ENCODE measurements at places on chromosomes 5 and 9.
A peak's percentile ranks its signal among the peaks of the same experiment; 100 is the strongest.

DNA sequence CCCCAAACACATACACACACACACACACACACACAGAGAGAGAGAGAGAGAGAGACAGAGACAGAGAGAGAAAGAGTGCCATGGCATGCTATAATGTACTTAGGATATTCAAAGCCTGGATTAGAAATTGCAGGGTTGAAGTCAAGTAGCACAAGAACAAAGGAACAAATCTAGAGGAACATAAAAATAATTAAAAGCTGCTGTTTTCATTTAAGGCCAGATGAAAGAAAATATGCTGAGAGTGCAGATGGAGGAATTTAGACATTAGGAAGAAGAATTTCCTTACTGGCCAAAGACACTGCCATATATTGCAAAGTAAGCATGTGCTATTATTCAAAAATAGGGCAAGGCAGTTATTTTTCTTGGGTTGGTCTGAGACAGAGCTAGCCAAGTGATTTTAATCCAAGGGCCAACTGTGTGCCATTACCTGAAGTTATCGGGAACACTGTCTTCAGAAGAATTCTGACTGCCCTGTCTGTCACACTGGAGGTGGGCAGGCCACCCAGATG, 31.7 kb downstream of the HSD17B3 start:
- DNase-seq = no peak

DNA sequence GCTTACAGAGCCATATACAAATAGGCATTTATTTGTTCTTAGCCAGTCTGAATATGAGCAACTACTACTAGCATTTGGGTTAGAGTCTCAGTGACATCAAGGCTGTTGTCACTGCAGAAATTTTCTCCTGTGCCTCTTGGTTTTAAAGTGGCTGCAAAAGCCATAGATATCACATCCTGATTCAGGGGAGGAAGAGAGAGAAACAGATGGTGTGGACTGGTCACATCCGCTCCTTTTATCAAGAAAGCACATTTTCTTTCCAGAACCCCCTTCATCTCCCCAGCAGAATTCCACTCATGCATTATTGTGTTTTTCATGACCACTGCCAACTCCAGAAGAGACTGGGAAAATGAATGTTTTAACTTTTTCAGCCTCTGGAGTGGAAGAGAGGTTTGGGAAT, 69.8 kb downstream of the PTTG1 start:
- no peak for DNase-seq

GRCh38 chr9:9799287-9799686, 813.5 kb downstream of the PTPRD start:
- no peak for DNase-seq

DNA sequence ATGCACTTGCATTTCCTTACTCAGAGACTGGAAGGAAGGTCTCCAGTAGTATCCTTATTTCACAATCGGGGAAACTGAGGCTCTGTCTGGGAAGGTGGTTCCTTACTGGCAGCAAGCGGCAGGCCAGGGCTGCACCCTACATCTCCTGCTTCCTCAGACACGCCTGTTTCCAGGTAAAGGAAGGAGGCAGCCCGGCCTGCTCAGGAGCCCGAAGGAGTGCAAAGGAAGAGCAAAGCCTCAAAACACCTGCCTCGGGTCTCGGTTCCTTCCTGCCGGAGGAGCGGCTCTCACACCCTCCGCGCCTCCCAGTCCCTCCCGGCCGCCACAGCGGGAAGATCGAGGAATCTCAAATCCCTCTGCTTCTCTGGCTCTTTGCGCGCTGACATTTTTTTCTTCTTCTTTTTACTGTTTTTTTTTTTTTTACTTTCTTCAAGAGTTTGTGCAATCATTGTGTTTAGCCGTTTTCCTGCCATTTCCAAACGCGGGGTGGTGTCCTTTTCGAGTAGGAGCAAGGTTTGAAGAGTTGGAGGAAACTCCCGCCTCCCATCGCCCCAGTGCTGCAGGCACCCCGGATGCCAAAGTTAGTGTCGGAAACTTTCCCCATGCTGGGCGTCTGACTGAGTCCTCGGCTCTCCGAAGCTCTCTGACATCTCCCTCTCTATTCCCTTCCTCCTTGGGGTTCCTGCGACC, 1.0 kb downstream of the GGTA1 start:
- DNase-seq = no peak

- no peak for DNase-seq
These were observed at the start of gene ANKRD18A for GRCh38 chr9:38620483-38621433. Gene ANKRD18A (minus strand): TSS chr9:38620596. CDS start chr9:38620285, 311 bp downstream.

- no peak for DNase-seq
These were observed 69.9 kb upstream of the OR2K2 start for GRCh38 chr9:111399772-111400563.

DNA sequence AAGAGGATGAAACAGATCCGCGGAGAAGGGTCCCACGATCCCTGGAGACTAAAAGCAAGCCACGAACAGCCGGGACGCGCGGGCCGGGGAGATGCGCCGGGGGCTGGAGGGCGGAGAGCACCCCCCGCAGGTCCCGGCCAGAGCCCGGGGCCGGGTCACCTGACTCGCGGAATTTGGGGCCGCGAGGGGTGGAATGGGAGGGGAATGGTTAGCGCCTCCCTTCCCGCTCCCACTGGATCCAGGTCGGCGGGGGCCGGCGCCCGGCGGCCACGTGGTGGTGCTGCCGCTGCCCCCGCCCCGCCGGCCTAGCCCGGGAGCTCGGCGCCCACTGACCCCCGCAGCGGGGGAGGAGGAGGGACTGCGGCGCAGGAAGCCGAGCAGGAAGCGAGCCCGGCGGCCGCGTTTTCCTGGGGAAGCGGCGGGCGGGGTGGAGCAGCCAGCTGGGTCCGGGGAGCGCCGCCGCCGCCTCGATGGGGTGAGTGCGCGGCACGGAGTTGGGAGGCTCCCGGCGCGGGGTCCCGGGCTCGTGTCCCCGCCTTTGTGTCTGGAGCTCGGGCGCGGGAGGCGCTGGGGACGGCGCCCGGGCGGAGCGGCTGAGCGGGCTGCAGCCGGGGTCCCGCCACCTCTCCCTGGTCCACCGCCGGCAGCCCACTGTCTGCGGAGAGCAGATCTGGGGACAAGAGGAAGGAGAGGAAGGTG, at the start of gene RAI14:
Gene RAI14 (plus strand): TSS at position 328 of the 699 bp plus-strand sequence. CDS start 30,592 bp downstream, outside the sequence.
- DNase-seq = no peak

- DNase-seq = no peak
These were observed 31.7 kb upstream of the IRX2 start for GRCh38 chr5:2783223-2783622.

DNA sequence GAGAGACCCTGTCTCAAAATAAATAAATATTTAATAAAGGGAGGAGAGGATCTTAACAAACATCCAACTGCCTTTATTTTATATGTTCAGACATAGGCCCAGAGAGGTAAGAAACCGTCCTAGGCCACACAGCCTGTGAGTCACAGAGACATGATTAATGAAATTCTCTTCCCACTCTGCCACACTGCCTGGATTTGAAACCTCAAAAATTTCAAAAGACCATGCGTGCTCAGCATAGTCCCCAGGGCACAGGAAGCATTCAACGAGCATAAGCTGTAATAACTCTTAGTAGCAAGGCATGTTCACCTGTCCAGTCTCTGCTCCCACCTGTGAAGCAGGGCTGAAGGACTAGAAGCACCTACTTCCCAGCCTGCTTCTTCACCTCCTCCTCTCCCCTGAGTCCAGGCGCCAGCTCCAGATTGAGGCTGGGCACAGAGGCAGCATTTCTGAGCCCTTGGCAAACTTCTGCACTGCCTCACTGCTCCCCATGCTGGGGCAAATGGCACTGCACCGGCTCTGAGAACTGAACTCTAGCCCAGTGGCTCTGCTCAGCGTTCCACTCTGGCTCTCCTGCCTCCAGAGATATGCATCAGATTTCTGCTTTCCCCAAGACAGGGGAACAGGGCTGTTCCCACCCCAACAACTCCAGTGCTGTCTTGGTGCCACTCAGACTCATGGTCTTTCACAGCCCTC, 1.1 kb downstream of the FAT2 start:
- DNase-seq = no peak

- peak; percentile 4 for DNase-seq
These were observed 150.1 kb downstream of the OSTF1 start for GRCh38 chr9:75238311-75238976.

- no peak for DNase-seq
These were observed 727 bp upstream of the DNAJA1 start for GRCh38 chr9:33024126-33024965.

- no peak for DNase-seq
These were observed 529.3 kb downstream of the DMRTA1 start for GRCh38 chr9:22975951-22976350.

DNA sequence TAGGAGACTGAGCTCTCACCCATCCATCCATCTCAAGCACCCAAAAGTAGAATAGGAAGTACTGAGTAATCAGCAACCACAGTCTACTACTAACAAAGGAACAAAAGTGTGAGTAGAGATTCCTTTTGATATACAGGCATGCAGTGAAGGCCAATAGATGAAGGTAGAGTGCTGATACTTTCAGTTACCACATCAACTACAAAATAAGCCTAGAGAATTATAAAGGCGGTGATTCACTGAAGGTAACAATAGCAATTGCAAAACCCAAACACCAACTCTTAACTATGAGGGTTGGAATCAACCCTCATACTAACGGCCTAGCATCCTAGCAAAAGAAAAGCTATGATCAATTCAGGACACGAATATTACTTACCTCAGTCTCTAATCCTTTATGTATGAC, 992.6 kb downstream of the DNAH5 start:
- no peak for DNase-seq

DNA sequence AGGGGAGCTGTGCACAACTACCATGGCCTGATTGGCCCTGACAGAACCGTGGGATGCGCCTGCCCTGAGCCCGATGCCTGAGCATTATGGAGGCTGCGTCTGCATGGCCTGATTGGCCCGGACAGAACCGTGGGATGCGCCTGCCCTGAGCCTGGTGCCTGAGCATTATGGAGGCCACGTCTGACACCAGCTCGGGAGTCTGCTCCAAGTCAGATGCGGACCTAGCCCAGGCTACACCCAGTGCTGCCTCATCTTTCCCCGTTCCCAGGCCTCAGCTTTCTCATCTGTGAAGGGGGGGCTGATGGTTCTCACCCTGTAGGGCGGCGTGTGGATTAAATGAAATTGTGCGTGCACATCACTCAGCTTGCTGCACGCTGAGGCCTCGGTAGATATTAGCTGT, 7.3 kb downstream of the CEP72 start:
- DNase-seq = no peak

GRCh38 chr9:109730228-109730627, 49.8 kb upstream of the PALM2AKAP2 start:
- no peak for DNase-seq

DNA sequence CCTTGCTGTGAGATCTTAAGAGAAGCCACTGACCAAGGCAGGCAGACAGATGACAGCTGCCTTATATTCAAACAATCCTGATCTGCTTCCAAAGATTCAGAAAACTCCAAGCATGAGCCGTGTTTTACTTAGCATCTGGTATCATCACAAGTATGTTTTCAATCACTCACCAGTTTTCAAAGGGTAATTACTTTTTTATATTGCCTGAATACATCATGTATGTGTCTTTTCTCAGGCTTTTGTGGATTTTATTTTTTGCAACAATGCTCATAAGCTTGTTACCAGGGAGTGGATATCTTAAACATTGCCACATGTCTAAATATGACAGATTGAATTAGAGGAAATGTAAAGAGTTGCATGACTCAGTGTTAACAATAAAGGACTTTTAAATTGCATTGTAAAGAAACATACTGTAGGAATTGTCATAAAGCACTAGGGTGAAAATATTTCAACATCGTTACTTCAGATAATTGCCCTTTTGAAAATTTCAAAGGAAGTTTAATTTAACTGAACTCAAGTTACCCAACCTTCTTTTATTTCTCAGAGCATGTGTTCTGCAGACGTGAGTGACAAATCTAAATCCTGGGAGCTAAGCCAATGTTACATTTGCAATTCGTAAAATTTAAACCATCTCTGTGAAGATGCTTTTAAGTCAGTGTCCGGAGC, 326.1 kb downstream of the PLK2 start:
- no peak for DNase-seq

GRCh38 chr5:3324421-3325101, 271.1 kb upstream of the IRX1 start:
- DNase-seq = no peak

DNA sequence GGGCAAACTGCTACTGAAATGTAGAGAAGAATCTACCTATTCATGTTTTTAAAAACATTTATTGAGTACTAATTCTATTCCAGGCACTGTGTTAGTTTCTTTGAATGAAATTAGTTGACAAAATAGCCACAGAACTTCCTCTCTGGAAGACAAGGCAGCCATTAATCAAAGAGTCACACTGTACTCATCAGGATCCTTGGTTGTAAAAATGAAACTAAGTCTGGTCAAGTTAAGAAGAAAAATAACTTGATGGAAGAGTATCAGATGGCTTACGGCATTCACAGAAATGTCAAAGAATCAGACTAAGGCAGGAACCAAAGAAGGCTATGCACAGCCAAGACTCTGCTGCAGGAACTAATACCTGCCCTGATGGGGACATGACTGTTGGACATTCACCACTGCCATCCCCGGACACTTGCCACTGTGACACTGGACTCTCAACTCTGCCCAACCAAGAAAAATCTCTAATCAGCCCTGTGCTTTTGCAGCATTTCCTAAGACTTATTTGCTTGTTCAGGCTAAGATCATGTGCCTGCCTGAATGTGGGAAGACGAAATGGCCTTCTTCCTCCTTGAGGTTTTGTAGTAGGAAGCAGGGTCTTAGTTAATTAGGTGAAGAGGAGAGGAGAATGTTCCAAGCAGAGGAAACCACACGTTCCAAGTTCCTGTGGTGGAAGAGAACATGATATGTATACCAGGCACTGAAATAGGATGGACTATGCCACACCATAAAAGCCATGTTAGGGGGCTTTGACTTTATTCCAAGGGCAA, 23.3 kb upstream of the NDUFB6 start:
- no peak for DNase-seq

- no peak for DNase-seq
These were observed 19.0 kb downstream of the HNRNPK start for GRCh38 chr9:83960991-83961390.

DNA sequence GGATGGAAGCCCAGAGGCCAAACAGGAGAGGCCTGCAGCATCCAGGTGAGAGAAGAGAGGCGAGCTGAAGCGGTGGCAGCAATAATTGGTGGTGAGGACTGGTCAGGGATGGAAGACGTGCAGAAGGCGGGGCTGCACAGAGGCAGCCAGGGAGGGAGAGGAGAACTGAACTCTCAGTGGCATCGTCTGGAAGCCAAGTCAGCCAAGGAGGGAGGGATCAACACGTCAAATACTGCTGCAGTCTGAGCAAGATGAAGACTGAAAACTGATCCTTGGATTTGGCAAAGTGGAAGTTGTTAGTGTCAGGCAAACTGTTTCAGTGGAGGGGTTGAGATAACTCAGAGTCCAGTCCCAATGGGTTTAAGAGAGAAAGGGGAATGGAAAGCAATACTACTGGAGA, 145.4 kb downstream of the CDK5RAP2 start:
- no peak for DNase-seq

- DNase-seq = no peak
These were observed 577.3 kb upstream of the TLE4 start for GRCh38 chr9:78994471-78994870.

DNA sequence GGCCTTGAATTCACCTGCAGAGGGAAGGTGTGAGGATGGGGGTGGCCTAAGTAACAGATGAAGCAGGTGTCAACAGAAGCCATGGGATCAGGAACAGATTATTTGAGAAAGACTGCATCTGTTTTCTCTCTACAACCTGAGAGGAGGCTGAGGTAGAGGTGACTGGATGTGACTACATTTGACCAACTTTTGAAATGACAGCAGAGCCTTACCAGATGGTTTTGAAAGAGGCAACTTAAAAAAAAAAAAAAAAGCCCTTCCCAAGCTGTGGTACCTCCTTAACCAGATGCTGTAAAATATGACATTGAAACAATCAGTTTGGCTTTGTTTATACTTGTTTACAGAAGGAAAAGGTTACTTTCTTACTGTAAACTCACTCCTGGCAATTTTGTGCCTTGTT, 108.6 kb downstream of the TRIO start:
- no peak for DNase-seq

- no peak for DNase-seq
These were observed 1202.4 kb upstream of the SEMA6A start for GRCh38 chr5:117776977-117777376.

Measured in activated CD4-positive, CD25-positive, alpha-beta regulatory T cell treated with anti-CD3 and anti-CD28 coated beads, Interleukin-2, amount 50 U/mL, for 16 hours (primary cell).